Bronchus fibroblast of lung (primary cell): ENCODE measurements at places on chromosomes 5 and 9. TPM values are rescaled to one million over a fixed set of nuclear protein-coding genes. Genes with fewer than 3 reads are reported as not detected.

CDX1 gene
- total RNA-seq: not detected in 2 replicates

PROB1 gene
- 1.2 and 1.5 TPM in 2 replicates for total RNA-seq

SLC6A7 gene
- total RNA-seq: not detected in 2 replicates

CCNO gene
- 0.15 TPM in 1 of 2 replicates, not detected in the other for total RNA-seq

IFNA2 gene
- not detected in 2 replicates for total RNA-seq

ANKRD18A gene
- total RNA-seq: under 0.01 TPM in 2 replicates
